ENCODE measurements at places on chromosomes 11 and 22. TPM values are rescaled to one million over a fixed set of nuclear protein-coding genes. Genes with fewer than 3 reads are reported as not detected.
A peak's percentile ranks its signal among the peaks of the same experiment; 100 is the strongest.

- DNase-seq = no peak
Measured at GRCh38 chr22:46737976-46738646, at the start of gene CERK. TSS of gene CERK (minus strand) at chr22:46738252. CDS start at chr22:46738148, 104 bp downstream.

DNA sequence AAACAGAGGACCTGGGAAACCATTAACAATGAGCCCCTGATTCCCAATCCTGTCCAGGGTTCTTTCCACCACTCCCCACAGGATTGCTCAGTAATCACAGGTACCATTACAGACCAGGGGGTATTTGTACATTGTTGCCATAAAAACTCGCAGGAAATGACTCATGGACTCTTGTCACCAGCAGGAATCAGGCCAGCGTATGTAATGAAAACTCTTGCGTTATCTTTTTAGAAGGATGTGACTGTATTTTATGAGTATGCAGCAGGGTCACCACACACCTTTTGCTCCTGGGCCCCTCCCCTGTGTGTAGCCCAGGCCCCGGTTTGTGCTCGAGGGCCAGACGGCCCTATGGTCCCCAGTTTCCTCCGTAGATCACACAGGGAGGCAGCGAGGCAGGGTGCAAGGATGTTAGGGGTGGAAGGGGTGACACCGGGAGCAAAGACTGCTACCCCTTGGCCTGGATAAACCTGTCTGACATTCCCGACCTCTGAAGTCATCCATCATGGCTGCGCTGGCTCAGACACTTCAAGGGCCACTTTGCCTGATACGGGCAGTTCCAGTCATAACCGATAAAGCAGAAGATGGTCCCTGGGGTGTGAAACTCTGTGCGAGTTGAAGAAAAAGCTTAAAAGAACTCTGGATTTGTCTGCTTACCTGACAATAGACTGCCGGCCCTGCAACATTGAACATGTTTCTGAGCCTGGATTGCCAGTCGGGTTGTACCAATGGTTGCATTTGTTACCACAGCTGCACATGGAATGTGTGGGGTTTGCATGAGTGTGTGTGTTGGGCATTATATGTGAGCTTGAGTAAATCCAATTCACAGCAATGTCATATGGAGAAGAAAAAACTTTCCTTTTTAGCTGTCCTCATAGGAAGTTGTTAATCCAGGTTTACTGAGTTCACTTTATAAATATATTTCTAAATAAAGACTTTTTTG, 56.9 kb downstream of the MICAL2 start:
- peak; percentile 86 for DNase-seq

- no peak for DNase-seq
Measured at GRCh38 chr11:112871909-112872500, 89.2 kb upstream of the NCAM1 start.

DNA sequence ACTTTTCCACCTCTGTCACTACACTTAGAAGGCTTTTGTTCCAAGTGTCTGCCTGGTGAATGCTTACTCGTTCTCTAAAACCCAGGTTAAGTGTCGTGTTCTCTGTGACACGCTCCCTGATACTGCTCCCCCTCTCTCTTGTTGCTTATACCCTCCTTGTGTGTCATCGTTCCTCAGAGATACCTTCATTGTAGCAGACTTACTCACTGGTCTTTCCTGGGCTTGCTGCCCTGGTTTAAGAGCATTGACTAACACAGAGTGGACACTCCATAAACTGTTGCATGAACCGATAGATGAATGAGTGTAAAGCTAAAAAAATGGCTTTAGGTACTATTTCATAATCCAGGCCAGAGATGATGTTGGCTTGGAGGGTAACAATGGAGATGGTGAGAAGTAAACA, 171.3 kb downstream of the GRIK4 start:
- no peak for DNase-seq

- no peak for DNase-seq
Measured at GRCh38 chr11:40384991-40385390, 1074.5 kb downstream of the LRRC4C start.

GRCh38 chr11:36373016-36374010, 77.2 kb downstream of the PRR5L start:
- DNase-seq = no peak

DNA sequence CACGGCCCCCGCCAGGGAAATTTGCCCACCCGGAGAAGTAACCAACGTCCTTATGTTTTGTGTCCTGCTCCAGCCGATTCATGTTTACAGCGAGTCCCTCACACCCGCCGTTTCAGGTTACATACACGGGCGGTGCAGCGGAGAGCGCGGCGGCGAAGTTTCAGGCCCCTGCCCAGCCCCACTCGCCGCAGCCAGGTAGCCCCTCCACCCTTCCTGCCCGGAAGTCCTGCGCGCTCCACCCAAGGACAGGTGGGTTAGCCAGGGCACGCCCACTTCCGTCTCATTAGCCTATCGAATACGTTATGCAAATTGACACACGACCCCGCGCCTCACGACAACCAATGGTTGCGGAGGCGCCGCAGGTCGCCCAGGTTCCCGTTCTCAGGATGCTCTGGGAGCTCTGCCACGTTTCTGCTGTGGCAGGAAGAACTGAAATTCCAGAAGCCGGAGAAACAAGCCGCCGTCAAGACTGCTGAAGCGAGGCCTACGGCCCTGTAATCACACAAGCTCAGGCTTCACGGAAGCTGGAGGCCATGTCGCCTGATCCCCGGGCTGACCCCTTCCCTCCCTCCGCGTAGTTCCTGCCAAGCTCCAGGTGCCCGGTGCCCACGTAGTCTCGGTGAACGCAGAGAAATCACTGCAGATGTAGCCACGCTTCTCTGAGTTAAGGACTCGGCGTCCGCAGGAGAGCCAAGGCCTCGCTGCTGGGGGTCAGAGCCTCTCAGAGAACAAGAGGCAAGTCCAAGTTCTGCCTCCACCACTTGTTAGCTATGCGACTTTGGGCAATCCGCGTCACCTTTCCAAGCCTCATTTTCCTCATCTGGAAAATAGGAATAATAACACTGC, 22.4 kb upstream of the MYH9 start:
- no peak for DNase-seq

DNA sequence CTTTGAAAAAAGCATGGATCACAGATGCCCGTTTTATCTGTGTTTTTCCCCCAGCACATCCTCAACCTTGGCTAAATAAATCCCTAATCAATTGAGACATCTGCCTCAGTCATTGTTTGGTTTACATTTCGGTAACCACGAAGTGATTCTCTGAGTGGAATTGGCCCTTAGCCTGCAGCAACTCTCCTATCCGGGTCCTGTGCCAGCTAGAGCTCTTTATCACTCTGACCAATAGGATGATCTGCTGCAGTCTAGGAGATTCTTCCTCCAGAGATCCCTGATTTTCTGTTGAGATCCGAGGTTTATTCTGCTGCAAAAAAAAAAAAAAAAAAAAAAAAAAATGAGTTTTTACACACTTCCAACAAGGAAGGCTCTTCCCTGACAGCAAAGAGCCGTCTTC, 137.3 kb downstream of the KCNA4 start:
- DNase-seq = no peak

DNA sequence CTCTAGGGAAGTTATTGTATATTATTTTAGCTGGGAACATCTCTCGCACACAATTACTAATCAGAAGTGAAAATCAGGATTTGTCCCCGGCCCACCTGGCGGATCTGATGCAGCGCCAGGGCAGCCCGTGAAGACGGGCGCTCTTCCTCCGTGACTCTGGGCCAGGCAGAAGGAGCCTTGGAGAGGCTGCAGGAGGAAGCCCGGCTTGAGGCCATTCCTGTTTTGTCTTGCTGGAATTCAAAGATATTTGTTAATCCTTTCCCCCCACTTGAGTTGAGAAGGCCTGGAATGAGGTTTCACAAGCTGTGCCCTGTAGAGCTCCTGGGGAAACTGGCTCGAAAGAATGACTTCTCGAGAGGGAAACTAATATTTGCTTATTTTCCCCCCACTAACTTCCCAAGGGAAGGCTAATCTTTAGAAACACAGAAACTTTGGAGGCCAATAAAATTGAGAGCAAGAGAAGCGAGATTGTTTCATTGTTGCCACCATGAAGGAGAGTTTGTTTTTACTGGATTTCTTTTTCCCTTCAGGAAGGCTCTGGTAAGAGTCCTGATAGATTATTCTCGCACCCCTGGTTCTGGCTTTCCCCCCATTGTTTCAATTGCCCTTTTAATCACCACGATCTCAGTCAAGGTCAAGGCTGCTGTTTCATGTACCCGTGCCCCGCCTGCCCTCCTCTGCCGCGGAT, 92.8 kb upstream of the SEPTIN5 start:
- no peak for DNase-seq

GRCh38 chr11:83957038-83957900, 671.1 kb upstream of the CCDC90B start:
- no peak for DNase-seq

DNA sequence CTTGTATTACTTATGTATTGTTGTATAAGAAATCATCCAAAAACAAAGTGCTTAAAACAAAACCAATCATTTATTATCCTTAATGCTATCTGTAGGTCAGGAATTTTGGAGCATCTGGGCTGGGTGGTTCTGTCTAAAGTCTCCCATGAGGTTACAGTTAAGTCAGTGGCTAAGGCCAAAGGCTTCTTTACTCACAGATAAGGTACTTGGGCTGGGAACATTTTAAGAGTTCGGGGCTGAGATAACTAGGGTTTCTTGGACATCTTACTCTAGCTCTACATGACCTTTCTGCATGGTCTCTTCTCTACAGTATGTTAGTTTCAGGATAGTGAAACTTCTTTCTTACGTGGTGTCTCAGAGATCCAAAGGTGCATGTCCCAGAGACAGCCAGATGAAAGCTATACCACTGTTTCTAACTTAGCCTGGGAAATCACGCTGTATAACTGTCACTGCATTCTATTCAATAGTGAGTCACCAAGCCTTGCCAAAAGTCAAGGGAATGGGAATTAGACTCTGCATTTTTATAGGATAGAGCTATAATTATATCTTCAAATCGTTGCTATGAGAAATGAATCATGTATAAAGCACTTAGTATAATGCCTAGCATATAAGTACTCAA, 29.6 kb downstream of the SOX6 start:
- no peak for DNase-seq

DNA sequence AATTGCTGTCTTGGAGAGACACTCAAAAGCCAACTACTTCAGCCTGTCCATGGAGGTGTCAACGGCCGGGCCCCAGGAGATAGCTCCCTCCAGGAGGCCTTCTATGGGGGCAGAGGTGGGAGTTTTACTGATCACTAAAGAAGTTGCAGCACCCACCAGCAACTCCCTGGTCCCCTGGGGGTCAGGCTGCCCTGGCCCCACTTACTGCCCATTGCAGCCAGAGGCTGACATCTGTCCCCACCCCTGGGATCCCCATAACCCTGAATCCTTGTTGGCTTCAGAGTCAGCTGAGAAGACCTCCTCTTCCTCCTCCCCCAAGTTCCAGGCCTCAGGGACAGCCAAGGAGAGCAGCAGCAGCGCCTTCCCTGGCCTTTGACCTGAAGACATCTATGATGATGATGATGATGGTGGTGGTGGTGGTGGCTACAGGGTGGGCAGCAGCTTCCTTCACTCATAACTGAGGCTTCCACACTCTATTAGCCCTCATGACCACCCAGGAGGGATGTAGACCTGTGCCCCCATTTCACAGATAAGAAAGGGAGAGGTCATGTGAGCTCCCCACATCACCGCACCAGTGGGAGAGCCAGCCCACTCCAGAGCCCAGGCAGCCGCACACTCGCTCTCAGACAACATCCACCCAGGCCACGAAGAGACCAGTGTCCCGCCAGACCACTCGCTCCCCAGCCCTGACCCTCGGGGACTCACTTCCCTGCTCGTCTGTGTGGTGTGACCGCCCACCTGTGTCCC, 43.8 kb upstream of the FGF3 start:
- DNase-seq = no peak

DNA sequence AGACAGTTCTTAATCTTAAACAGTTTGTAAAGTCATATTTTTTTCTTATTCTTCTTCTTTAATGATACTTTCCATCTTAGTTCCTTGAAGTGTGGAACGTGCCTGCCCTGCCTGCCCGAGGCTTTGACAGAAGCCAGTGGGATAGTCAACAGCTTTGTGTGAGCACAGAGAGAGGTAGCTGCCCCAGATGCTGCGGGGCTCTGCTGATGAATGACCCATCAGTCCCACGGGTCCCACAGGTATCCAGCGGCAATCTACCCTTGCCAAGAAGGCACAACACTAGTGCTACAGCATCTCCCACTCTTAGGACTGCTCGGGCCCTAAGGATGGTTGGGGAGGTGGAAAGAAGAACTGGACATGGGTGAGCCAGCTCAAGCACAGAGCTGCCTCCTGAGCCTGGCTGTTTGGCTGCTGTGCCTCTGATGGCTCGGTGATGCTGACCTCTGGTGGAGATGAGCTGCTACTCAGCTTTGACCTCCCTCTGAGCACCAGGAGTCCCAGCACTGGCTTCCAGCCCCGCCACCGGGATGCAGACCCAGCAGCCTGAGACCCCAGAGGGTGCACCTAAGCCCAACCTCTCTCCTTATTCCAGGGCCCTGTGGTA, 11.8 kb upstream of the APLNR start:
- DNase-seq = no peak

EP300 gene
- 62.8 TPM for total RNA-seq

CCDC89 gene
- 0.63 TPM for total RNA-seq

ROM1 gene
- 2.3 TPM for total RNA-seq

TMPRSS5 gene
- total RNA-seq = 0.19 TPM

OR8D1 gene
- not detected for total RNA-seq

ADM2 gene
- total RNA-seq = 5.4 TPM

MIF gene
- total RNA-seq = 690 TPM
